ENCODE measurements at places on chromosomes 7 and 10.

- no peak for DNase-seq
Measured at GRCh38 chr7:155286686-155287085, 11.0 kb upstream of the INSIG1 start.

DNA sequence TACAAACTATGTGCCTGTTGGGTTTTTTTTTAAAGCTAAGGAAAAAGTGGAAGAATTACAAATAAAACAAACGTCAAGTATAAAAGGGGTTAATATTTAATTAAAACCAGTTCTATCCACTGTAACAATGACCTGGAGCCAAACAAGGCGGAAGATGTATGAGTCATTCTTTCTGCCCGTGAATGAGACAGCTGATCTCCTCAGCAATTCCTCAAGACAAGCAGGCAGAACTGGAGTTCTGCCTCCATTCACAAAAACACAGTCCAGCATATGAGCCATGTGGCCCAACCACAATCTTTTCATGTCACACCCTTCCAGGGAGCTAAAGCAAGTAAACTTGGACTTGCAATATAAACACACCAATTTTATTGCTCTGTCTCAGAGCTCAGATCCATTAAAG lies 8.4 kb downstream of the ETV1 start:
- peak; percentile 86 for DNase-seq

DNA sequence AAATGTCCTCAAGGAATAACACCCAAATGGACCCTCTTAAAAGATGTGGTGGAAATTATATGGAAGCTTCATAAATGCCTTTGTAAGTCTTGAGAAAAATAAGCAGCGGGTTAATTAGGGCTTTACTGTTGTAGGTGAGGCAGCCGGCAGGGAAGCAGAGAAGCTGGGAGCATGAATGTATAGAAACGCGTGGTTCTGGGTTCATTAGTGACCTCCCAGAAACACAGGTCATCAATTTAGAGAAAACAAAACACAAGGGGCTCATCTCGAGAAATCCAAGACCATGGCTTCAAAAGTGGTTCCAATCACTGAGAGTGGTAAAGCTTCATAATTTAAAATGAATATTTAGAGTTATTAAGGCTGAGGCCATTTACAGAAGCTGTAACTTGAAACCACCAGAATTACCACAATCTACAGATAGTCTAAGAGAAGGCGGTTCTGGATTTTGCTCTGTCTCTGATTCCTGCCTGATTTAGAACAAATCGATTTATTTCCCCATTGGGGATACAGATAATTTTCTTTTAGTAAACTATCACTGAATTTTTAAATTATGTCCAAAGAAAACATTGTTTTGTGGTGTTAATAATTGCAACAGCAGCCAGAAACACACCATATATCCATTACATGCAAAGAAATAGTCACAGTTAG lies 20.7 kb downstream of the GARIN1A start:
- no peak for DNase-seq

GRCh38 chr10:119143657-119144056 lies 21.9 kb downstream of the SFXN4 start:
- DNase-seq, result no peak

DNA sequence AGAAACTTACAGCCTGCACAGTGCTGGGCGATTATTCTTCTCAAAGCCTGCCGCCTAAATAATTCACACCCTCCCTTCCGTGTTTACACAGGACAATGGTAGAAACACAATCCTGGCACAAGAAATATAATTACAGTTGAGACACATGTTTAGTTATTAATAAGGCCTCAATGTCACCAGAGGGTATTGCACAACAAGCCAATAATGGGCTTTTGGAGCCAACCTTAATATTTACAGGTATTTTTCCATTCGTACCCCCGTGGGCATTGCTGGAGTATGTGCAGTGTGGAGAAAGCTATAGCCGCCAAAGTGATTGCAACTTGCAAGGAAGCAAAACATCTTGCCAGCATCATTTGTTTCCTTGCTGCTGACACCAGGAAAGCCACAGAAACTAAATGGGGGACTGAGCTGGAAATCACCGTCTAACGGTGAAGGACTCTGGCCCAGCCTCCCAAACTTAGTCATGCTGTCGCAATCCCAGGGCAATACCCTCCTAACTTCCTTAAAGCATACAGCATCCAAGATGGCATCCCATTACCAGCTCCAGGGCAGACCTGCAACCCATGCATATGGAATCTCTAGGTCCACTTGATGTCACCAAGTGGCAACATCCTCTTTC lies 8.6 kb downstream of the CALN1 start:
- DNase-seq, result no peak

- peak; percentile 28 for DNase-seq
Measured at GRCh38 chr10:100345570-100346330, 1.3 kb upstream of the SCD start.

- DNase-seq, result no peak
Measured at GRCh38 chr7:150313367-150313809, 9.8 kb upstream of the LRRC61 start.

DNA sequence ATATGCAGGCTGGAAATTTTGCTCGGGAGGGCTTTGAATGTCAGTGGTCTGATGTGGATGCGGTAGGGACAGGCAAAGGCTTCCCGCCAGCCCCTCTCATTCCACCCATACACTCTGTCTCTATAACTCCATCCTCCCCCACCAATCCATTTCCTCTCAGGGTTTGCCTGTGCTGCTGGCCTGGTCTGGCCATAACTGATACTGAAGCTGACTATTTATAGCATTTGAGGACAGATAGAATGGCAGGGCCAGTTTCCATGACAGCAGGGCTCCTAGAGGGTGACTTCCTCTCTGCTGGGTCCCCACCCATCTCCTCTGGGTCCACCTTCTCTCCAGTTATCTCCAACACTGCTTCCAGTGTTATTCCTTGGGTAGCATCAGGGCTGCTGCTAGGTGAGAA lies 6.6 kb upstream of the PDLIM1 start:
- no peak for DNase-seq

DNA sequence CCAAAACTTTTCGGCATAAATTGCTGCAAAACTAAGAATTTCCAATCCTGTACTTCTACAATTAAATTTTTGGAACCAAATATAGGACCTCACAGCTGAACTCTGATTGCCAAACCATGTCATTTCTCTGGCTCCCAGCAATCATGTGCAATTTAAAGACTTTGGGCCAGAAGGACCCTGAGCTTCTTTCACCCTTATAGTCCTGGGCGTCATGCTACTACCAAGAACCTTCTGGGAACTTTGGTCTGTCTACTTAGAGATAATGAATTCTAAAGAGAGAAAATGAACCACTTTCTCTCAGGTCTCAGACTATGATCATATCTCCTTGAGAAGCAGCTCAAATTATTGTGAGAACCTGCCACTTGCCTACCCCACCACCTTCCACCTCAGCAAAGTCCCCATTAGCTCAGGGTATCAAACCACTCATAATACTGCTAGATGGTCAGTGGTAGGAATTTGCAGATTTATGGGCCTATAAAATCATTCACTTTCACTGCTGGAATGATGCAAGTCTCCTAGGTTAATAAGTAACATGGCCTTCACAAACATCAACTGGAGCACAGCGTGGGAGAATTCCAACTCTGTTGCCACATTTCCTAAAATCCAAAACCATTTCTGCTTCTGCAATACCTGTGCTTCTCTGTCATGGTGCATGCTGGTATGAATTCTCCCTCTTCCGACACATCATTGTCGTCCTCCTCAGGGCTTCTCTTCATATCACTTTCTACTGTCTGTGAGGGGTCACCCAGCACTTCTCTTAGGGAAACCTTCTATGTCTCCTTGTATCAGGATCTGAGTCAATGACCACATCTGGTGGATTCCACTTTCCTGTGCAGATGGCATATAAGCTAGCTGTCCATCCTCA lies 6.6 kb upstream of the WDR91 start:
- DNase-seq, result no peak

- DNase-seq, result no peak
Measured at GRCh38 chr7:141359740-141360415, 191.3 kb upstream of the AGK start.

GRCh38 chr7:55046582-55047342 lies 27.9 kb downstream of the EGFR start:
- DNase-seq, result no peak

GRCh38 chr7:36281945-36282717 lies 107.5 kb upstream of the ANLN start:
- DNase-seq, result no peak

- peak; percentile 88 for DNase-seq
Measured at GRCh38 chr10:14604181-14605142, 170.2 kb downstream of the FAM107B start.

- no peak for DNase-seq
Measured at GRCh38 chr10:126673565-126673964, 3.1 kb upstream of the C10orf90 start.

DNA sequence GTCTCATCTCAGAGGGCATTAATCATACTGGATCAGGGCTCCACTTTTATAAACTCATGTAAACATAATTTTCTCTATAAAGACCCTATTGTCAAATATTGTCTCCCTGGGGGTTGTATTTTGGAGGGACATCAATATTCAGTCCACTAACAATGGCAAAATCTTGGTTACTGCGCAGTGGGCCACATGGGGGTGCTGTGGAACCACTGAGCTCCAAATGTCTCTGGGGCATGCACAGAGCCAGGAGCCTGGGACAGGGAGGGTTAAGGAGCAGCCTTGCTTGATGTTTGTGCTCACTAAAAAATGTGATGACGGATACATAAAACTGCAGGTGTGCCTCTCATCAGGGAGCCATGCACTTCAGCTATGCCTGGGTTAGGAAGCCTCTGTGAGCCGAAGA lies 62.1 kb upstream of the PRSS58 start:
- DNase-seq, result no peak

GRCh38 chr7:462173-463103 lies 57.2 kb downstream of the PDGFA start:
- DNase-seq, result no peak

GRCh38 chr7:16940776-16941175 lies 59.0 kb upstream of the AGR3 start:
- DNase-seq, result no peak

DNA sequence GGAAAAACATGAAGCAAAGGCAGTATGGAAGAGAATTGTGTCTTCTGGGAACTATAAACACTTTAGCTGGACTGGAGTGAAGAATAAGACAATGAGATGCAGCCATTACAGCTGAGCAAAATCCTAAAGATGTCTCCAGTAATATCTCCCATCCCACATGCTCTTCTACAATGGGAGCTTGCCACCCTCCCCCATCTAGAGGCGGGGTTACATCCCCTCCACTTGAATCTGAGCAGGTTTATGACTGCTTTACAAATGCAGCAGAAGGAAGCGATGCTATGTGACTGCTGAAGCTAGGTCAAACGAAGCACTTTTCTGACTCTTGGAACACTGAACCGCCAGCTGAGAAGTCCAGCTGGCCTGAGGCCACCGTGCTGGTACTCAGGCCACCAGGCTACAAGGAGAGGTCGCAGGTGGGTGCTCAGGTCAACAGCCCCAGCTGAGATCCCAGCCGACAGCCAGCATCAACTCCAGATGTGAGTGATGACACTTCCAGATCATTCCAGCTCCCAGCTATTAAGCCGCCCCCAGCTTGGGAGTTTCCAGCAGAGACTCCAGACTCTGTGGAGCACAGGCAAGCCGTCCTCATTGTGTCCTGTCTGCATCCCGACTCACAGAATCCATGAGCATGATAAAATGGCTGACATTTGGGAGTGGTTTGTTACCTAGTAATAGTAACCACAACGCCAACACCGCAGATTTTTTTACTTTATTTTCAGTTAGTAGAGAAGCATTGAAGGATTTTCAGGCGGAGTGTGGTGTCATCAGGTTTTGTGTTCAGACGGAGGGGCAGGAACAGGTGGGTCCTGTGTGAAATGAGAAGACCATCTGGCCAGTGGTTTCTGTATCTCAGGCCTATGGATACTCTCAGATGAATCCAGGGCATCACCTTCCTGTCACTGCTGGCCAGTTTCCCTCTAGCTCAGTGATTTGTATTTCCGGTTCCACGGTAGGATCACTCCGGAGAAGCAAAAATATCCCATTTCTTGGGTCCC lies 89.3 kb downstream of the NPY start:
- DNase-seq, result peak; percentile 31

GRCh38 chr7:12493407-12493806 lies 77.1 kb upstream of the SCIN start:
- no peak for DNase-seq

DNA sequence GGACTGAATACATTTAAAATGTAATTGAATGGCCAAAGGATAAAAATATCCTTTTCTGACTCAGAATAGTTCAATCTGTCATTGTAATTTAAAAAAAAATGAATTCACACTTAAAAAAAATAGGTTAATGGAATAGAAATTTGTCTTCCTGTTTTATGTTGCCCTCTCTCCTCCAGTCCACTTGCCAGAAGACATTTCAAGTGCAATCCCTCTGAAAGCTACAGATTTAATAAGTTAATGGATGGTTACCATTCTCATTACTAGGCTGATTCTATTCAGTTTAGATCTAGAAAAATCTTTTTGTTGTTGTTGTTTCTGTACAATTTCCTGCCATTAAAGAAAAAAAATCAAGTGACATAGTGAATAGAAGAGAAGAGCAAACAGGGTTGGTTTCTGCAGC lies 142.9 kb downstream of the SKAP2 start:
- DNase-seq, result no peak

GRCh38 chr7:89377219-89377618 lies 581.7 kb upstream of the TEX47 start:
- DNase-seq, result no peak
